ENCODE measurements at places on chromosomes 5 and 9.

- peak; percentile 12 for DNase-seq
Observed at GRCh38 chr9:112793213-112793810, 42.8 kb downstream of the SNX30 start.

DNA sequence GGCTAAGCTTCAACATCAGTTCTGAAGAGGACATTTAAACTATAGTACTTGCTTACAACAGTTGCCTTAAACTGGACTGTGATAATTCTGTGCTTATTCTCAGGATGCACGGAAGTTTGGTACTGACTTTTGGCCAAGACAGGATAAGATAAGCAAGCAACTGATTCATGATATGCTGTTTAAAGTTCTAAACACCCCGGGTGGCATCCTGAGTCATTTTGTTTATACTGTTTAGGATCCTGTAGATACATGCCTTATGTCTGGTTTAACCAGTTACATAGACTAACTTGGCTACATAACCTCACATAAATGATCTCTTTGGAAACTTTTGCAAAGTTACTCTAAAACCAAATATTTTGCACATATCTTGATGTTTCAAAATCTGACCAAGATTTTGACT is 95.9 kb downstream of the CDH9 start:
- no peak for DNase-seq

GRCh38 chr5:1443991-1444360 is 1.3 kb downstream of the SLC6A3 start:
- DNase-seq = no peak

- no peak for DNase-seq
Observed at GRCh38 chr9:79012561-79012960, 559.2 kb upstream of the TLE4 start.

- DNase-seq = no peak
Observed at GRCh38 chr9:136665111-136665703, 2.5 kb downstream of the EGFL7 start.

DNA sequence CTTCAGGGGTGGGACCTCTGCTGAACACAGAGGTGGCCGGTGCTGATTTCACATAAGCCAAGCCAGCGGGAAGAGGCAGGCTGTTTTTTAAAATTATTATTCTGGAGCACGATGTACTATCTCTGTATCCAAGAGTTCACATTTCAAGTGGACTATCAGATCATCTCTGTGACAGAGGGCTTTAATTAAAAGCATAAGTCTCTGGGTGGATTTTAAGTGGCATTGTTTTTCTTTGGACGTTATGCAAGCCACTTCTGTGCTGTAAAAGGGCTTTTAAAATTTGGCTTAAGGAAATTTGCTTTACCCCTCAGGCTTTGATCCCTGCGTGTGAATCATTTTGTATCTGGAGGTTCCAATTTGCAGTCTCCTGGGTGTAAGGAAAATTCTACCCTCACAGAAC is 124.7 kb downstream of the PALM2AKAP2 start:
- DNase-seq = no peak

- no peak for DNase-seq
Observed at GRCh38 chr5:77031891-77032290, 1.7 kb downstream of the AGGF1 start.

GRCh38 chr9:88015606-88016005 is 41.3 kb upstream of the CDK20 start:
- DNase-seq = no peak

- no peak for DNase-seq
Observed at GRCh38 chr5:43156388-43156787, 35.6 kb upstream of the NIM1K start.

- no peak for DNase-seq
Observed at GRCh38 chr5:80326468-80326867, 6.7 kb downstream of the SPZ1 start.

All from DMS153 (cell line).